ENCODE measurements at places on chromosomes 11 and 22. TPM values are rescaled to one million over a fixed set of nuclear protein-coding genes. Genes with fewer than 3 reads are reported as not detected.

The DGAT2 gene
- total RNA-seq, result 4.4 TPM

The MRGPRE gene
- total RNA-seq, result not detected

The MS4A6E gene
- total RNA-seq, result not detected

The MS4A3 gene
- 0.16 TPM for total RNA-seq

The MEI1 gene
- total RNA-seq, result 0.16 TPM

The TRIM48 gene
- not detected for total RNA-seq

The PKDREJ gene
- under 0.01 TPM for total RNA-seq

The MAP6 gene
- 83.6 TPM for total RNA-seq

The KRTAP5-10 gene
- total RNA-seq, result not detected

The OR8A1 gene
- not detected for total RNA-seq

The TUBGCP6 gene
- 34.0 TPM for total RNA-seq

The TEX12 gene
- not detected for total RNA-seq

The MUC15 gene
- total RNA-seq, result not detected

The CHRM4 gene
- 0.78 TPM for total RNA-seq

The LDLRAD3 gene
- 58.8 TPM for total RNA-seq
